ENCODE measurements at places on chromosomes 12 and 14. TPM values are rescaled to one million over a fixed set of nuclear protein-coding genes. Genes with fewer than 3 reads are reported as not detected.

GRCh38 chr14:26959972-26960660, 362.3 kb upstream of the NOVA1 start:
- DNase-seq = no peak

GRCh38 chr14:50795142-50795541, 35.8 kb downstream of the NIN start:
- DNase-seq = no peak

- DNase-seq = no peak
These were observed 87.7 kb downstream of the TMEM30B start for GRCh38 chr14:61193476-61193875.

- DNase-seq = no peak
These were observed 8.3 kb downstream of the FMNL3 start for GRCh38 chr12:49698619-49699545.

- DNase-seq = no peak
These were observed 442.8 kb downstream of the ZFP36L1 start for GRCh38 chr14:68349900-68350629.

GRCh38 chr12:30725739-30726138, 29.0 kb downstream of the CAPRIN2 start:
- no peak for DNase-seq

- DNase-seq = no peak
These were observed 73.9 kb upstream of the KRR1 start for GRCh38 chr12:75585330-75585729.

DNA sequence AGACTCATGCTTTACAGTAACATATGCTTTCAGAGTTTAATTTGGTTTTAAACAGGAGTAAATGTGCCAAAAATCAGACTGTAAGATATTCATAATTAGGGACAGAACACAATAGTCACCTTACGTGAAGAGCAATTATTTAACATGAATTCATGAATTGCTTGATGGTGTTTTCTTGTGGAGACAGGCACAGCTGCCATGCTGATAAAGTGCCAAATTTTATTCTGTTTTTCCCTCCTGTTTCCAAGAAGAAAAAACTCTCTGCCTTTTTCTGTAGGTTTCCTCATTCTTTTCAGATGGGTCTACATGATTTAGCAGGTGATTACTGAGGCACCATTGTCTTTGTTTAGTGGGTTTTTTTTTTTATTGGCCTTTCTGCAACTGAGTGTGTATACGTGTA, 80.1 kb downstream of the C12orf42 start:
- no peak for DNase-seq

DNA sequence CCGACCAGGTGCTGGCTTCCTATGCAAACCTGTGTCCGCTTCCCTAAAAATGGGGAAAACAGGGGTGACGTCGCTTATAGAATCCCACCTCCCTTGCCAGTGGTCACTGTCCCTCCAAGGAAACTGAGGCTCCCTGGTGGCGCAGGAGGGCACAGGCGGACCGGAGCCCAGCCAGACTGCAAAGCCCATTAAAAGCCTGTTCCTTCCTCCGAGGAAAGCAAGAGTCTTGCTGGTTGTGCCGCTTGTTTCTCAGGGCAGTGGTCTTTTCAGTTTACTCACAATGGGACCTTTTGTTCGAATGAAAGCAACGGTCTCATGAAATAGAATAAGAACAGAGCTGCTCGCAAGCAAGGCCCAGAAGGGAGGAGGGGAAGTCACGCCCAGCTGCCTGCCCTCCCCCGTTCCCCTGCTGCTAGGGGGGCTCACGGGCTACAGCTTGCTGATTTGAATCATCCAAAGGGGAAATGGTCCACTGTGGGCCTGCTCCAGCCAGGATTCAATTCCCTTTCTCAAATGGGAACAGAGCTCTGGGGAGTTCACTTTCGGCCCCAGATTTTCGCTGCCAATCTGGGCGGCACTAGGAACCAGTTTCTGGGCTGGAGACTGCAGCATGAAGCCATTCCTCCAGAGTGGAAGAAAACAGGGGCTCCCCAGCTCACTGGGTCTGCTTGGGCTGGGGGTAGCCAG, 4.6 kb upstream of the SELPLG start:
- DNase-seq = no peak

DNA sequence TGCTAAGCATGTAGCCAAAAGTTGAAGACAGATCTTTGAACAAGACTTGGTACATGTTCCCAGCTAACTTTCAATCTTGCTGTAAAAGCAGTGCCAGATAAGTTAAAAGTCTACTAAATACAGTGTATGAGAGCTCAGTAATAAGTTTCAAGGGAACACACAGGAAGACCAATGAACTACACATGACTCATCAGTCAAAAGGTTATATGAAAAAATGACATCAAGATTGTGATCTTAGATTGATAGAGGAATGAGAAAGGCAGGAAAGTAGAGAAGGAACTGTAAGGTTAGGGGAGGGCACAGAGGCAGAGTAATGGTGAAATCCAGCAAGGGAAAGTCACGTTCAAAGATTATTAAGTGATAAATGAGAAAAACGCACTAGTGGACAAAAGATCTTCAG, 249.9 kb upstream of the FLRT2 start:
- no peak for DNase-seq

DNA sequence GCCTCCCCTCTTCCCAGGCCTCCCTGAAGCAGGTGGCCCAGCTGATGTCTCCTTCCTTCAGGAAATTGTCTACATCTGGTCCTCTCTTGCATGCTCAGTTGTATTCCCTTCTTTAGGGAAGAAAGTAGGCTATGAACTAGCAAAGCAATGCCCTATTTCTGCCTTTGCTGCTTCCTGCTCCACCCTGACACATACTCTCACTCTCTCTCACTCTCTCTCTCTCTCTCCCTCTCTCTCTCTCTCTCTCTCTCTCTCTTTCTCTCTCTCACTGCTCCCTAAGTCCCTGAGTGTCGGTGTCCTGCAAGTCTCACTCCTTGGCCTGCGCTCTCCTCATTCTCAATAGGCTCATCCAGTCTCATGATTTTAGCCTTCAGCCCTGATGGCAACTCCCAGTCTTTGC, 19.4 kb upstream of the PARP11 start:
- no peak for DNase-seq

DNA sequence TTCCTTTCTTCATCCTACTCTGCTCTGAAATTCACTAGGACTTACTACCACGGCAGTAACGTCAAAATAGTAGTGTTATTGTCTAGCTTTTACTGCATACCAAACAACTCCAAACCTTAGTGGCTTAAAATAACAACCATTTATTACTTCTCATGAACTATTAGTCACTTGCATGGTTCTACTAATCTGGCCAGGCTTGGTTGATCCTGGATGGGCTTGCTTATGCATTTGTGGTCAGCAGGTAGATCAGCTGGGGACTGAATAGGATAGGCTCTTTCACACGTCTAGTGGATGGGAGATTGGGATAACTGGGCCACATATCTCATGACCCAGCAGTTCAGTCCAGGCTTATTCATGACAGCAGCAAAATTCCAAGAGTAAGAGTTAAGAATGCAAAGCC, 9.4 kb upstream of the SLC35F4 start:
- DNase-seq = no peak

DNA sequence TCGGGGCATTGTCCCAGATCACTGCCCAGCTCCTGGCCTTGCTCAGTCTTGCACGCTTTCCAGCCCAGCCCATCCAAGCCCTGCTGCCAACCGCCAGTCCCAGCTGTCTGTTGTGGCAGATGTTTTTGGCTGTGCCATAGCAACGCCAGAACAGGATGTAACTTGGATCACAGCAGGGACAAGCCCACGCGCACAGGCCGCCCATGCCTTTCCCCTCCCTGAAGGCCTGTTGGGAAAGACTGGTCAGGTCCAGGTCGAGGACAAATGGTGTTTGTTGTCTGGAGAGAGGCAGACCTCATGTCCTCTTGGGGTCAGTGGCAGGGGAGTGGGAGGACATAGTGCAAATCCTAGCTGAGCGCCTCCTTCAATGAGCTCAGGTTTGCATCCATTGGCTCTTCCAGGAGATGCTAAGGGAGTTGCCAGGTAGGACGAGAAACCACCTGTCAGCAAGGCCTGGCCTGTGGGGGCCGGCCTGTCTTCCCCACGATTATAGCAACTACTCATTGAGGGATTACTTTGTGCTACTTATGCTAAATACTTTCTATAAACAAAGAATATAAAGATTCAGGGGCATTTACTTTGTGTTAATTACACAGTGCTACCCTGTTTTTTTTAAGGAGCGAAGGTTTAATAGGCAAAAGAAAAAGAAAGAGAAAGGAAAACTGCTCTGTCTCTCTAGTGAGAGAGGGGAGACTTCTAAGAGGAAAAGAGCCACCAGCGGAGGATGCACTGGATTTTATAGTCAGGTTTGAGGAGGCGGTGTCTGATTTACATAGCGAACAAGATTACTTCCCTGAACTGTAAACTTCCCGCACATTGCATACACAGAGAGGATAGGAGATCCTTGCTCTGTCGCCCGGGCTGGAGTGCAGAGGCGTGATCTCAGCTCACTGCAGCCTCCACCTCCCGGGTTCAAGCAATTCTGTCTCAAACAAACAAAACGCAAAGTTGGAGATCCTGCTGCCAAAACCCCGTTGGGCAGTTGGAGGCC, 42.8 kb upstream of the CORO1C start:
- no peak for DNase-seq

GRCh38 chr14:95468448-95469133, 47.9 kb downstream of the SYNE3 start:
- no peak for DNase-seq

GRCh38 chr12:96359328-96359727, 40.9 kb downstream of the CDK17 start:
- DNase-seq = no peak

DNA sequence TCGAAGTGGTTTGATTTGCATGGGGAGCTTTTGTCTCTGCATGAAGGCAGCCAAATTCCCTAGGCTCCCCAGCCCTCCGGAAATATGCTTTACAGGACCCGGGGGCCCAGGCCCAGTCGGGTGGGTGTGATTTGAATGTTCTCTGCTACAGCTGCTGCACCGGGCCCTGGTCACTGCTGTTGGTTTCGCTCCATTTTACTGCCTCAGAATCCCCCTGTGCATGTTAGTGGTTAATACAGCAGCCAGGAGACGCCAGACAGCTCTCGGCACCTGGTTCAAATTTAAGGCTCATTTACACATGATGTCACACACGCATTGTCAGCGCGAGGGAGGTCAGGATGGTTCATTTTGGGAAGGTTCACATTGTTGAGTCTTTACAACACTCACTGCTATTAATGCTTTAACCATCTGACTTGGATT, 99.6 kb downstream of the SLC38A6 start:
- DNase-seq = no peak

DNA sequence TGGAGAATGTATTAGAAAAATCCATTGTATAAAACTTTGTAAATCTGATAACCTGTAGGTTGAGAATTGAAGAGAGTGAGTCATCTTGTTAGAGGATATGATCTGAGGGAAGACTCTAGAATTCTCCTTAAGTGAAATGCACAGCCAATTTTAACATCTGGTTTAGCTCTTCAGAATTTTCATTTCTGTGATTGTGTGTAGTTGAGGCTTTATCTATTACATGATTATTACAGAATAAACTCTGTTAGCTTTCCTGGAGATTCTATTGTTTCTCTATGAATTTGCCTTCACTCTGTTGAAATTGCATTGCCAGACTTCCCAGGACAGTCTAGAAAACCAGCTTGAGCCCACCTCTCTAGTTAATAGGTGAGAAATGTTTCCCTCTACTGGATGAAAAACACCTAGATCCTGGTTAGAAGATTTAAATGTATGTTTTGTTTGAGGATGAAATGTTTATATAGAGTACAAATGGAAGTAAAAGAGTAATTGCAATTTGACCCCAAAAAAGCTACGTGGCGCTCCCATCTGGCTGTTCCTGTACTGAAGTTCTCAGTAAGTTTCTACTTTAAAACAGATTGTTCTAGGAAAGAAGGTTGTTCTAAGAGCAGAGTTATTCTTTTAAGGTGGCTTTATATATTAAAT, 2.9 kb downstream of the NUDT4 start:
- no peak for DNase-seq

DNA sequence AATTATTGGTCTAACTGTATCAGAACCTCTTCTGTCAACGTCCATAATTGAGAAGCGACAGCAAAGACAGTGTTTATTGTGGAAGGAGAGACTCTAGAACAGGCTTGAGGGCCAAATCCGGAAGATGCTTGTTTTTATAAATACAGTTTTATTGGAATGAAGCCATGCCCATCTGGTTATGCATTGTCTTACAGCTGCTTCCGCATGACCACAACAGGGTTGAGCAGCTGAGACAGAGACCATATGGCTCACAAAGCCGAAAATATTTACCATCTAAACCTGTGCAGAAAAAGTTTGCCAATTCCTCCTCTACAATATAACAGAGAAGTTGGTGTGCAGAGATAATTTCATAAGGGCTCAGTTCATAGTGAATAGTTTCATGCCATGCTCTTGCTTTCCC, 24.5 kb downstream of the PRKAB1 start:
- DNase-seq = no peak

DNA sequence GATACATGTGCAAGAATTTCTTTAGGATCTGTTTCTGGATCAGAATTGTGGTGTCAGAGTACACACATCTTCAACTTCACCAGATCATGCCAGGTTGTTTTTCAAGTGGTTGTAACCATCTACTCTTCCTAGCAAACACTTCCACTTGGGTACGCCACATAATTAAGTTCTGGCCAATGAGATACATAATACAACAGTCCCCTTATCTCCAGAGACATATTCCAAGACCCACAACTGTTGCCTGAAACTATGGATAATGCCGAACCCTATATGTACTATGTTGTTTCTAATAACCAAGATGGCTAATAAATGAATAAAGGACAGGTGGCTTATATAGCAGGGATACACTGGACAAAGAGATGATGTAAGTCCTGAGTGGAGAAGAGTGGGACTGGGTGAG, 2.5 kb upstream of the CHPT1 start:
- DNase-seq = no peak

- no peak for DNase-seq
These were observed 207.0 kb upstream of the CDKN3 start for GRCh38 chr14:54189748-54190354.

DNA sequence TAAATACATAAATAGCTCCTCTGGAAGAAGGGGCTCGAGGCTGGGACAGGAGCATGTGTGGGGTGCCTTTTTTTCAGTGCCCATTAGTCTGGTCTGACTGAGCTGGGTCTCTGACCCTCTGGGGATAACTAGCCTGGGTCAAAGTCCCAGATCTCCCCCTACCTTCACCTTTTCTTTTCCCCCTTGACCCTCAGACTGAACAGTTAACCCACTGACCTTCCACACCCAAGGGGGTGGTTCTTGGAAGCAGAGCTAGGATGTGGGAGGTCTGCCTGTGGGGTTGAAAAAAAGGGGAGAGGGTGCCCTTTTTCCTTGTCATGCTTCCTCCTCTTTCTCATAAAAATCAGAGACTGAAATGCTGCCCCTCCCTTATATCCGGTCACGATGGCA, 925 bp upstream of the GLI1 start:
- no peak for DNase-seq

The SDR9C7 gene
- total RNA-seq = not detected

The ZNF10 gene
- 7.4 TPM for total RNA-seq

The KRT6C gene
- not detected for total RNA-seq

The FAM222A gene
- 2.7 TPM for total RNA-seq

The CLEC14A gene
- total RNA-seq = 35.6 TPM

The CLECL1 gene
- not detected for total RNA-seq

The ARMH4 gene
- total RNA-seq = 3.4 TPM

The CAPZA3 gene
- total RNA-seq = not detected

The DIO2 gene
- total RNA-seq = 3.3 TPM

The TBX3 gene
- total RNA-seq = 16.5 TPM

The RERG gene
- 15.9 TPM for total RNA-seq

Data from mesenteric fat pad (tissue), 1 donor.